ENCODE measurements at places on chromosomes 12 and 14. TPM values are rescaled to one million over a fixed set of nuclear protein-coding genes. Genes with fewer than 3 reads are reported as not detected.

The LRTM2 gene
- not detected for total RNA-seq

The TUBA1C gene
- total RNA-seq, result 261 TPM

The CMKLR1 gene
- total RNA-seq, result under 0.01 TPM

The ADCY4 gene
- 15.5 TPM for total RNA-seq

The MANSC4 gene
- not detected for total RNA-seq

The CBLN3 gene
- 1.5 TPM for total RNA-seq

The SCNN1A gene
- total RNA-seq, result 1.4 TPM

The CSAD gene
- 5.0 TPM for total RNA-seq

The RFX4 gene
- not detected for total RNA-seq

The BCL2L14 gene
- not detected for total RNA-seq

The TC2N gene
- total RNA-seq, result 0.56 TPM

The IKBIP gene
- 109 TPM for total RNA-seq

All from regular cardiac myocyte (primary cell).